ENCODE measurements at places on chromosomes 12 and 14.

GRCh38 chr12:9404031-9404430 is 195.8 kb upstream of the PZP start:
- no peaks in the 10 kb centered on the region for H3K36me3 ChIP-seq
- H3K4me1 ChIP-seq = no peaks in the 10 kb centered on the region
- no peak for DNase-seq
- H3K27me3 ChIP-seq = no peaks in the 10 kb centered on the region

DNA sequence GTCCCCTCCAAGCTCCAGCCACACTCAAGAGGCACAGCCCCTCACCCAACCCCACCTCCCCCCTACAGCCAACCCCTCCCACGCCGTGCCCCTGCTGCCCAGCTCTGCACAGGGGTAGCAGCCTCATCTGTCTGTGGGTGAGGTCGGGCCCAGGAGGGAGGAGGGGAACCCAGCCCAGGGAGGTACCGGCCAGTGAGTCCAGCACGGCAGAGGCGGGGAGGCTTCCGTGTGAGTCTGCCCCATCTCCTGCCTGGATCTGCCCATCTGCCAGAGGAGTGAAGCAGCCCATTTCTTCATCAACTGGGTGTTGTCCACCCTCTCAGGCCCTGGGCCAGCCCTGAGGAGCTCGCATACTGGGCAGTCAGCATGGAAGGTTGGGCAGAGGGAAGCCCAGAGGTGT is 54.2 kb downstream of the CCNK start:
- H3K4me3 ChIP-seq = no peak overlapping the region
- H3K27me3 ChIP-seq = no peaks in the 10 kb centered on the region
- H3K27ac ChIP-seq = no peak overlapping the region

- no peaks in the 10 kb centered on the region for H3K27me3 ChIP-seq
- no peak overlapping the region for H3K27ac ChIP-seq
- H3K4me3 ChIP-seq = no peak overlapping the region
- no peak for DNase-seq
- no peaks in the 10 kb centered on the region for H3K4me1 ChIP-seq
Measured at GRCh38 chr14:51079085-51079484, 15.8 kb downstream of the TRIM9 start.

- H3K27me3 ChIP-seq = no peaks in the 10 kb centered on the region
- no peak overlapping the region for H3K27ac ChIP-seq
- no peaks in the 10 kb centered on the region for H3K4me1 ChIP-seq
Measured at GRCh38 chr12:34404377-34405285, 382.3 kb downstream of the ALG10 start.

DNA sequence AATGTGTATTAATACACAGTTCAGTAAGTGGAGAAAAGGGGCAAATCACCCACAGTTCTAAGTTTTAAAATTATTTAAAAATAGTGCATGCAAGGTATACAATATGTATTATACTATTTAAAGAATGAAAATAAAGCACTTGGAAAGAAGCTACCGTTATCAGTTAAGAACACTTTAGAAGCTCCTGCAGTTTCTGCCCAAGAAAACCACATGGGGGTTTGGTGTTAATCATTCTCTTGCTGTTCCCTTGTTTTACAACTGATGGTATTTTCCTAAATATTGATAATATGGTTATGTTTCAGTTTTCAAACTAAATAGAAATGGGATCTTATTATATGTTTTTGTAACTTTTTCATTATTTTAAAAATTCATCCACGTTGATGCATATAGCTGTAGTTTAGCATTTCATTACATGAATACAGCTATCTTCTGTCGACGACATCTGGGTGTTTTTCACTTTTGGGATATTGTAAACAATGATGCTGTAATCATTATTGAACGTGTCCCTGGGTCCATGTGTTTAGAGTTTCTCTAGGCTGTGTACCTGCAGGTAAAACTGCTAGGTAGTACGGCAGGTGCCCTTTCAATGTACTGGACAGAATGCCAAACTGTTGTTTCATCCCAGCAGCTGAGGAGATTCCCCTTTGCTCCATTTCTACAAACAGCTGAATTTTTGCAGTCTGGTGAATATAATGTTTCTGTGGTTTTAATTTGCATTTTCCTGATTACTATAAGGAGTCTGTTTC is 64.1 kb downstream of the APPL2 start:
- H3K27me3 ChIP-seq = no peaks in the 10 kb centered on the region
- H3K4me3 ChIP-seq = no peak overlapping the region
- peaks cover 5% of the 10 kb centered on the region for H3K36me3 ChIP-seq
- H3K27ac ChIP-seq = no peak overlapping the region

- H3K4me1 ChIP-seq = no peaks in the 10 kb centered on the region
- no peak overlapping the region for H3K27ac ChIP-seq
- no peak overlapping the region for H3K4me3 ChIP-seq
- no peak for DNase-seq
- H3K36me3 ChIP-seq = no peaks in the 10 kb centered on the region
- H3K27me3 ChIP-seq = no peaks in the 10 kb centered on the region
Measured at GRCh38 chr14:81385886-81386285, 14.2 kb downstream of the STON2 start.

GRCh38 chr14:62532181-62532580 is 513.1 kb downstream of the KCNH5 start:
- no peak for DNase-seq
- H3K27ac ChIP-seq = no peak overlapping the region
- no peaks in the 10 kb centered on the region for H3K27me3 ChIP-seq
- no peaks in the 10 kb centered on the region for H3K36me3 ChIP-seq
- no peak overlapping the region for H3K4me3 ChIP-seq

- H3K27ac ChIP-seq = no peak overlapping the region
- no peaks in the 10 kb centered on the region for H3K36me3 ChIP-seq
- no peaks in the 10 kb centered on the region for H3K4me1 ChIP-seq
- DNase-seq = no peak
- H3K4me3 ChIP-seq = no peak overlapping the region
Measured at GRCh38 chr12:52606581-52607218, 5.4 kb upstream of the KRT72 start.

- peaks cover 9% of the 10 kb centered on the region for H3K4me1 ChIP-seq
- no peaks in the 10 kb centered on the region for H3K27me3 ChIP-seq
- no peak overlapping the region for H3K4me3 ChIP-seq
Measured at GRCh38 chr12:590206-590750, 73.0 kb downstream of the NINJ2 start.

DNA sequence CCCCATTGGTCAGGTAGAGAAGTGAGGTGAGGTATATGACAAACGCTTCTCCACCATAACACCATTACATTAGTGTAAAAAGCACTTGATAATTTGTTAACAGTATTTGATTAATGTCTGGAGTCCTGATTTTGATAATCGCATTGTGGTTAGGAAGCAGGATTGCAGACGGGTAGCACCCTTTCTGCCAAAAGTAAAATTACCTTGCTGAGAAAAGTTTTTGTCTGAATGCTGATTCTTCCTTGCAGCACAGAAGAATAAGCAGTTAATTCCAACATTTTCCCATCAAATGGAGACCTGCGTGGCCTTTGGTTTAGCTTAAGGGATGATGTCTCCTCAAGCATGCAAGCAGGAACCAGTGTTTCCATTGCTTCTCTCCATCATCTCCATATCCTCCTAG is 1090.2 kb upstream of the TMEM132C start:
- no peak overlapping the region for H3K4me3 ChIP-seq
- H3K36me3 ChIP-seq = no peaks in the 10 kb centered on the region
- H3K27me3 ChIP-seq = no peaks in the 10 kb centered on the region
- H3K4me1 ChIP-seq = no peaks in the 10 kb centered on the region
- H3K27ac ChIP-seq = no peak overlapping the region

DNA sequence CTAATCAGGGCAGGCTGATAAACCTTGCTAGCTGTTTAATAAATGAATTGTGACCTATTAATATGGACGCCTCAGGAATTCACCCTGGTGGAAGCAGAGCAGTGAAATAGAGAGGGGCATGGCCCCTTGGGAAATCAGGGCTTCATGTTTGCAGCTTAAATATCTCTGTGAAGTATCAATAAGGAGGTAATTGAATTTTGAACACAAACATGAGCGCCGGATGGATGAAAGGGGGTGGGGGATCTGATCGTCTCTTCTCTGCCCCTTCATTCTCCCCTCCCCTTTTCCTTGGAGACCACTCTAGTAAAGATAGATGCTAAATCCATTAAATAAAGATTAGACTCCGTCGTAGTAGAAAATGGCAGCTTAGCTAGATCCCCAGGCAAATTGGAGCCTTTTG is 70.5 kb downstream of the LIN52 start:
- no peak overlapping the region for H3K27ac ChIP-seq
- no peaks in the 10 kb centered on the region for H3K27me3 ChIP-seq
- H3K4me1 ChIP-seq = no peaks in the 10 kb centered on the region
- DNase-seq = no peak
- H3K4me3 ChIP-seq = no peak overlapping the region

- no peaks in the 10 kb centered on the region for H3K27me3 ChIP-seq
- no peak for DNase-seq
- no peaks in the 10 kb centered on the region for H3K36me3 ChIP-seq
- H3K4me1 ChIP-seq = no peaks in the 10 kb centered on the region
Measured at GRCh38 chr14:52342849-52343596, 28.9 kb downstream of the PTGER2 start.

DNA sequence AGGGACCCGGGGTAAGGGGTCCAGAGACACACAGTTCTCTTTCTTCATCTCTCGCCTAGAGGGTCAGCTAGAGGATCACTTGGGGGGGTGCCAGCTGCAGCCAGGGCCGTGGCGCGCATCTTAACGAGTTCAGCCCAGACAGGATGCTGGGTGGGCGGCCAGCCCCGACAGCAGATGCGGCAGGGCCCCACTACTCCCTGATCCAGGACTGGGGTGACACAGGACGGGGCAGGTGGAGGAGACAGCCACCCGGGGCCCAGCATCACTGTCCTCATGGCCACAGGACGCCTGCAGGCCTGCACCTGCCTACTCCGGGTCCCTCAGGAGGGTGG is 12.8 kb downstream of the AKT1 start:
- no peaks in the 10 kb centered on the region for H3K4me1 ChIP-seq
- H3K36me3 ChIP-seq = peaks cover 2% of the 10 kb centered on the region
- DNase-seq = no peak
- no peak overlapping the region for H3K27ac ChIP-seq
- no peak overlapping the region for H3K4me3 ChIP-seq

- H3K36me3 ChIP-seq = no peaks in the 10 kb centered on the region
- no peak overlapping the region for H3K4me3 ChIP-seq
- no peak overlapping the region for H3K27ac ChIP-seq
- no peaks in the 10 kb centered on the region for H3K4me1 ChIP-seq
- H3K27me3 ChIP-seq = peaks cover 2% of the 10 kb centered on the region
Measured at GRCh38 chr12:106044773-106045172, 94.0 kb downstream of the NUAK1 start.

- no peak overlapping the region for H3K4me3 ChIP-seq
- H3K27me3 ChIP-seq = no peaks in the 10 kb centered on the region
- no peak for DNase-seq
- no peaks in the 10 kb centered on the region for H3K4me1 ChIP-seq
Measured at GRCh38 chr14:43175896-43176295, 1331.2 kb downstream of the FSCB start.

DNA sequence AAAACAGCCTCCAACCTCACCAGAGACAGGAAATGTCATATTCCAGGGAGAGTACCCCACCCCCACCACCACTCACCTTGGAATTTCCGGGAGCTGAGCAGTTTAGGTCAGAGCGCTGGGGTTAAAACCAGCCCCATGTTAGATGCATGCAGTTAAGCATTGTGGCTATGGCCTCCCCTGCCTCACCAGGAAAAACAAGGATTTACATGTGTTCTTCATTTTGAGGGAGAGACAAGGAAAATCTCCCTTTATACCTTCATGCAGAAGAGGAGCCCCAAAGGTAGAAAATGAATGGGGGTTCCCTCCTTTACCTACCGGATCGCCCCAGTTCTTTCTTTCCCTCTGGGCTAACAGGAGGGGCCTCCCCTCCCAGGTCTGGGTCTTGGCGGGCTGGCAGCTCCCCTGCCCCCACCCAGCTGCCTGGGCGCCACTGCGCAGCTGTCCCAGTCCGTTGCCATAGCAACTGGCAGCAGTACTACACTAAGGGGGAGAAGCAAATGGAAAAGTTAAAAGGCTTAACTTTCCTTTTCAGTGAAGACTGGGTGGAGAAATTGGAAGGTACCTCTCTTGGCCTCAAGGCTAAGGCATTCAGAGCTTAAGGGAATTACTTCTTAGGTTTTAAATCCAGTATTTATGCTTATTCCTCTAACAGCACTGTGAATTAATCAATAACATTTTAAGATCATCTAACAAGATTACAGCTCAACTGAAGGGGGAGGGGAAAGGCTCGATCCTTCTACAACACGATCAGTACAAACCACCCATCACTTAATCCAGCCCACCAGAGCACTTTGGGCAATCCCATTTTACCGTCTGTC is 20.5 kb downstream of the CBX5 start:
- H3K27ac ChIP-seq = peak overlapping the region; percentile 30
- H3K4me1 ChIP-seq = peaks cover 17% of the 10 kb centered on the region
- DNase-seq = peak; percentile 42
- peaks cover 10% of the 10 kb centered on the region for H3K36me3 ChIP-seq
- no peaks in the 10 kb centered on the region for H3K27me3 ChIP-seq
- H3K4me3 ChIP-seq = peak overlapping the region; percentile 48

Measured in GM12878 (cell line).